Activated naive CD8-positive, alpha-beta T cell treated with anti-CD3 and anti-CD28 coated beads, Interleukin-2, amount 50 U/mL, for 24 hours (primary cell): ENCODE measurements at places on chromosomes 7 and 10.

DNA sequence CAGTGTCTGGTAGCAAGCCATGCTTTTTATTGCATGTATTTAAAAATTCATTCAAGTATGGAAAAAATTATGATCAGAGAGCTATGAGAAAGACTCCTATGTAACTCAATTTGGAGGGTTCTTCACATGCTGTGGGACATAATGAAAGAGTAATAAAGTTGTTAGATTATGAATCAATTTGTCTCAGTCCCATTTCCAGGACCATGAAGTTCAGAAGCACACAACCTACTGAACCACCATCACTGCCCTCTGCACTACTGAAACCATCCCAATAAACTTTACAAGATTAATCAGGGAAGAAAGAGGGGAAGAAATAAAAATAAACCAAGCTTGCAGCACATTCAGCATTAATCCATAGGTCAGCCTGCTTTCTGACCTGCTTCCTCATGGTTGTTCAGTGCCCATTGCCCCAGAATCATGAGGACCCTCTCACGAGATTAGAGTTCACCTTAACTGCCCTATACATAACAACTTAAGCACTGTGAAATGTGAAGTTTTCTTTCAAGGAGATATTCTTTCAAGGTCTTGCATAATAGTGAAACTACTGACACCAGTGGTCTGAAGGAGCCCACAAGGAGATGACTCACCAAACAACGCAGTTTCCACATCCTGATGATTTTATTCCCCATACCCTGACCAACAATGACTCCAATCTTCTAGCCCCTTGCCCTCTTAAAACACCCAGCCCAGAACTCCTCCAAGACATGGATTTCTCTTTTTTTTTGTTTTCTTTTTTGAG, 171.5 kb upstream of the ADCY1 start:
- H3K4me1 ChIP-seq, result peaks cover 11% of the 10 kb centered on the region
- H3K4me3 ChIP-seq, result no peak overlapping the region
- H3K36me3 ChIP-seq, result no peaks in the 10 kb centered on the region
- H3K27ac ChIP-seq, result peak overlapping the region; percentile 73

- DNase-seq, result no peak
- H3K4me3 ChIP-seq, result no peak overlapping the region
- H3K27ac ChIP-seq, result no peak overlapping the region
- no peaks in the 10 kb centered on the region for H3K4me1 ChIP-seq
- peaks cover 2% of the 10 kb centered on the region for H3K27me3 ChIP-seq
Measured at GRCh38 chr7:47422611-47423010, 159.3 kb downstream of the TNS3 start.

DNA sequence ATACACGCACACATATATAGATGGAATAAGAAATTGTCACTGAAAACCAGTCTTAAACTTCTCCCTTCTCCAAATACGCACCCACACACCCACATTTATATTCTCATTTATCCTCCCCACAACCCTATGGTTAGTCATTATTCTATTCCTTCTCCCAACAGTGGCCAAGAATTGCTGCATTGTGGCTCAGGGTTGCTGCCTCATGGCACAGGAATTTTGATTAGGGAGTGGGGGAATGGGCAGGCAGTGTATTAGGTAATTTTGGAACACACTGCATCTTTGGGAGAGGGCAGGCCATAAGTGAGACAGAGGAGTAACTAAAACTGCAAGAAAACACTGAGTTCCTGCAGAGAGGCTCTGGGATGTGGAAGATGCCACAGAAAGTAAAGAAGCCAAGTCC, 35.7 kb downstream of the NAPEPLD start:
- DNase-seq, result no peak
- H3K4me3 ChIP-seq, result no peak overlapping the region
- H3K36me3 ChIP-seq, result peaks cover 58% of the 10 kb centered on the region
- H3K4me1 ChIP-seq, result peaks cover 2% of the 10 kb centered on the region
- no peaks in the 10 kb centered on the region for H3K27me3 ChIP-seq
- H3K27ac ChIP-seq, result no peak overlapping the region

GRCh38 chr7:138029941-138030340, 28.1 kb upstream of the CREB3L2 start:
- H3K4me3 ChIP-seq, result no peak overlapping the region
- no peak for DNase-seq
- peaks cover 6% of the 10 kb centered on the region for H3K4me1 ChIP-seq
- H3K36me3 ChIP-seq, result peaks cover 1% of the 10 kb centered on the region
- H3K27me3 ChIP-seq, result peaks cover 4% of the 10 kb centered on the region

DNA sequence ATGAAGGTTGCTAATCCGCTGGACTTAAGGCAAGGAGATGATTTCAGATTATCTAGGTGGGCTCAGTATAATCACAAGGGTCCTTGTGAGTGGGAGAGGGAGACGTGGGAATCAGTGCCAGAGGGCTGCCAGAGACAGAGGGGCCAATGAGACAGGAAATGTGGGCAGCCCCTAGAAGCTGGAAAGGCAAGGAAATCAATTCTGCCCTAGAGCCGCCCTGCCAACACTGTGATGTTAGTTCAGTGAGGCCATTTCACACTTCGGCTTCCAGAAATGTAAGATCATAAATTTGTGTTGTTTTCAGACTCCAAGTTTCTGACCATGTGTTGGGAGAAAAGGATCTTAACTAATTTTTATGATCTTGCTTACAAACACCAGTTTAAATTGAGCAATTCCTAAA, 3.6 kb upstream of the GPNMB start:
- DNase-seq, result no peak
- no peak overlapping the region for H3K27ac ChIP-seq
- peaks cover 29% of the 10 kb centered on the region for H3K27me3 ChIP-seq
- H3K36me3 ChIP-seq, result no peaks in the 10 kb centered on the region
- H3K4me1 ChIP-seq, result peaks cover under 1% of the 10 kb centered on the region
- H3K4me3 ChIP-seq, result no peak overlapping the region

DNA sequence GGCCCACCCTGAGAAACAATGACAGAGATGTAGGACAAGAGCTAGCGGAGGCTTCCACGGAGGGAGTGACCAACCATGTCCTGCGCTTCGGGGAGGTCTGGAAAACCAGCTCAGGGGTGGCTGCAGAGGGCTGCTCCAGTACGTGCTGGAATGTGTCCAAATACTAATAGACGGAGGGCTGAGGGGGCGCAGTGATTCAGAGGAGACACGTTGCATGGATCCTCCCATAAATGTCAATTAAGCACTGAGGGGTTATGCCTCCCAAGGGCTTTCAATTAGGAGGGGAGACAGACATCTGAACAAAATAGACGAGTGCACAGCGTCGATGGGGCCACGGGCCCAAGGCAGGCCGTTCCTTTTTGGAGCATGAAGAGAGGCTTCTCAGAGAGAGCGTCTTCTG, 51.0 kb upstream of the NPS start:
- H3K4me3 ChIP-seq, result no peak overlapping the region
- DNase-seq, result no peak
- H3K27ac ChIP-seq, result no peak overlapping the region
- no peaks in the 10 kb centered on the region for H3K4me1 ChIP-seq

DNA sequence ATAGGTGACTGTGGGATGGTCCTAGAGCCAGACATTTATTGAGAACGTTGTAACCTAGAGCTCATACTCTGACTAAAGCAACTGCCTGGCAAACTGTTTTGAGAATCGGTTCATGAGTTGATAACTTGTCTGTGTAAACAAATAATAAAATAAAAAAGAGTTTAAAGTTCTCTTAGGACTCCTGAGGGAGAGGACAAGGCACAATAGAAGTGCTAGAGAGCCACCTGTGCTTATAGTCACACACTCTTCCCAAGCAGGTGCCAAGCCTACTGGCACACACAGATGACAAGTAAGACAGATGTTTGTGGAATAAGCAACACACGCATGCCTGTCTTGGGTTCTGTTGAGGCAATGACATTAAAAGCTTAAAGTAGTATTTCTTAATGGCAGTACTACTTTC, 7.9 kb downstream of the EDRF1 start:
- H3K4me3 ChIP-seq, result no peak overlapping the region
- no peak for DNase-seq
- no peaks in the 10 kb centered on the region for H3K27me3 ChIP-seq

DNA sequence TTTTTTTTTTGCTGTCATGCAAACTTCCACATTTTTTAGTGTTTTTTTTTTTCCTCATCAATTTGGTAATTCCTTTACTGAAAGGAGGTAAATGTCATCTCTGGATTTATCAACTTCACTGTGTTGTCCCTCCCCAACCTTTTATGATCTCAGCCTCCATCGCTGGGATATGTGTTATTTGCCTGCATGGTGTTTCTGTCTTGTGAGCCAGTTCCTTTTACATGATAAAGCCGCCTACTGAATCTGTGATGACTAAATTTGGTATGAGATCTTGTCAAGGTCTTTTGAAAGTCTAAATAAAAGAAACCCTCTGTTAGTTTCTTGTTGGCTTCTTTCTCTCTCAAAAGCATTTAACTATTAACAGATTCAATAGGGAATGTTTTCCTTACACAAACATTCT, 39.3 kb downstream of the TAS2R41 start:
- no peaks in the 10 kb centered on the region for H3K27me3 ChIP-seq
- no peak overlapping the region for H3K27ac ChIP-seq
- no peak overlapping the region for H3K4me3 ChIP-seq
- H3K4me1 ChIP-seq, result peaks cover 8% of the 10 kb centered on the region

- peaks cover 20% of the 10 kb centered on the region for H3K36me3 ChIP-seq
- no peak overlapping the region for H3K4me3 ChIP-seq
- peaks cover 87% of the 10 kb centered on the region for H3K4me1 ChIP-seq
- H3K27ac ChIP-seq, result peak overlapping the region; percentile 24
Measured at GRCh38 chr10:22700489-22700888, 13.9 kb downstream of the PIP4K2A start.

DNA sequence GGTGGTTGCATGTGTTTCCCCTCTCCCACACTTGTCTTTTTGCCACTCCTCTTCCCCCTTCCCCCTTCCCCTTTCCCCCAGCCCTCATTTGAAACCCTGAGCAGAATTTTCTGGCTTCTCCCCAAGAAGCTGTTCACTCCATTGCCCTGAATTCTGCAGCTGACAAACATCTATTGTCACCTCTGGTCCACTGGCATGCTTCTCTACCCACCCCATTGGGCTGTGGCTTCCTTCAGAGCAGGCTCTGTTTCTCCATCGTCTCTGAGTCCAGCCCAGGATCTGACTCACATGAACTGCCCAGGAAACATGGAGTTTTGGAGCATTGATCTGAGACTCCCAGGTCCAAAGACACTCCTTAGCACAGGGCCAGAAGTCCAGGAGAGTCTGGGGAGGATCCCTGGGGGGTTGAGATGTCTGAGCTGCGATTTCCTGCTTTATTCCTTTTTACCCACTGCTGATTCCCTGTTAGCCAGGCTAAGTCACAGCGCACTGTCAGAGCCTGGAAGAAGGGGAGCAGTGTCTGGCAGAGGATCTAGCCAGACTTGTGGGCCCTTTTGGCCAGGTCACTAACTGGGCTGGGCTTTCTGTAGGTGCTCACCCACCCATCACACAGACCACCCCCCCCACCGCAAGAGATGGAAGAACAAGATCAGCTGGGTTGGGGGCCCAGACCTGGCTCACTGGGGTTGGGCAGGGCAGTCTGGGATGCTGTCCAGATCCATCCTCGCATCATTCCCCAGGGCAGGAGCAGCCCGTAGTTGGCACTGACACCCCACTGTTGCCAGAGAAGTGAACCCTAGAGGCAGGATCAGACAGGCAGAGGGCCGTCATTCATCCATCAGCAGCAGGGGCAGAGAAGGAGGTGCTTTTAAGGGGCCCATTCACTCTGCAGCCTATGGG, 3.5 kb downstream of the CHAT start:
- H3K4me1 ChIP-seq, result no peaks in the 10 kb centered on the region
- no peaks in the 10 kb centered on the region for H3K36me3 ChIP-seq
- no peak overlapping the region for H3K27ac ChIP-seq
- peaks cover 60% of the 10 kb centered on the region for H3K27me3 ChIP-seq
- no peak for DNase-seq
- no peak overlapping the region for H3K4me3 ChIP-seq

GRCh38 chr10:30422981-30423654, 10.9 kb upstream of the MAP3K8 start:
- H3K27me3 ChIP-seq, result no peaks in the 10 kb centered on the region
- H3K4me3 ChIP-seq, result no peak overlapping the region
- H3K27ac ChIP-seq, result peak overlapping the region; percentile 62
- no peak for DNase-seq
- H3K4me1 ChIP-seq, result peaks cover 55% of the 10 kb centered on the region

- no peak overlapping the region for H3K27ac ChIP-seq
- H3K4me3 ChIP-seq, result no peak overlapping the region
- no peak for DNase-seq
- H3K27me3 ChIP-seq, result no peaks in the 10 kb centered on the region
- H3K36me3 ChIP-seq, result no peaks in the 10 kb centered on the region
- H3K4me1 ChIP-seq, result no peaks in the 10 kb centered on the region
Measured at GRCh38 chr7:18210377-18210776, 182.7 kb upstream of the PRPS1L1 start.

GRCh38 chr7:71140264-71140663, 8.3 kb downstream of the GALNT17 start:
- no peaks in the 10 kb centered on the region for H3K36me3 ChIP-seq
- no peak overlapping the region for H3K4me3 ChIP-seq
- H3K27me3 ChIP-seq, result no peaks in the 10 kb centered on the region
- H3K4me1 ChIP-seq, result no peaks in the 10 kb centered on the region
- H3K27ac ChIP-seq, result no peak overlapping the region
- DNase-seq, result no peak

- H3K4me1 ChIP-seq, result peaks cover 14% of the 10 kb centered on the region
- no peaks in the 10 kb centered on the region for H3K36me3 ChIP-seq
- no peak overlapping the region for H3K4me3 ChIP-seq
- peaks cover 16% of the 10 kb centered on the region for H3K27me3 ChIP-seq
- H3K27ac ChIP-seq, result no peak overlapping the region
Measured at GRCh38 chr7:65454469-65454868, 80.8 kb downstream of the ZNF92 start.

DNA sequence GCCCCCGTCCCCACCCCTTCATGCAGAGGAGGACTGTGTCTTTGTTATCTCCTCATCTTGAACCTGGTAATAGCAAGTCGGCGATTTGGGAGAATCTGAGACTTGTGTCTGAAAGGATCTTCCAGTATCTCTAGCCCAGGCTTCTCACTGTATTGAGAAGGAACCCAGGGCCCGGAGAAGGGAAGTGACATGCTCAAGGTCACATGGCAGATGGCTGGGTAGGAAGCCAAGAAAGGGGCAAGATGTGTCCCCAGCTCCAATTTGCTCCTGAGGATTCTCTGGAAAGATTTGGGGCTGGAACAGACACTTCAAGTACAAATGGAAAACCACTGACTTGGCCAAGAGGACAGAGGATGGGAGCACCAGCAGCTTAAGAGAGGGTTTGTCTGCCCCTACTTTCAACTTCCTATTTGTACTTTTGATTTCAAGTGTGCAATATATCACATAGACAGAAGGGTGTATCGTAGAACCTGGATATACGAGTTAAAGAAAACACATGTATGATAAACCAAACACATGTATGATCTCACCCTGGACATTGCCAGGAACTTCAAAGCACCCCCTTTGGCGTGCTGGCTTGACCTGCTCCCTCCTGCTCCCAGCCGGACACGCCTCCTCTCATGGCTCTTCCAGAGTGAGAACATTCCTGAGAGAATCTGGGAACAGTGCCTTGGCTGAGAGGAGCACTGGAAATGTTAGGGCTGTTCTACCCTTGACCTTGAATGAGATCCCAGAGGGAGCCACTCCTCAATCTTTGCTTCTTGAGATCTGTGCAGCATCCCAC, 79.7 kb downstream of the CDH23 start:
- H3K4me1 ChIP-seq, result peaks cover 9% of the 10 kb centered on the region
- H3K27ac ChIP-seq, result no peak overlapping the region
- H3K27me3 ChIP-seq, result peaks cover 6% of the 10 kb centered on the region

GRCh38 chr10:88992921-88993524, 2.4 kb downstream of the FAS start:
- no peak for DNase-seq
- H3K27ac ChIP-seq, result peak overlapping the region; percentile 64
- peaks cover 1% of the 10 kb centered on the region for H3K36me3 ChIP-seq
- H3K4me3 ChIP-seq, result peak overlapping the region; percentile 77
- H3K4me1 ChIP-seq, result peaks cover 67% of the 10 kb centered on the region

- H3K27ac ChIP-seq, result no peak overlapping the region
- no peaks in the 10 kb centered on the region for H3K27me3 ChIP-seq
Measured at GRCh38 chr7:6653071-6654003, 16.2 kb downstream of the ZNF316 start.
